ENCODE measurements at places on chromosomes 11 and 22.

GRCh38 chr11:1749395-1750351 lies 722 bp downstream of the IFITM10 start:
- H3K4me3 ChIP-seq = no peak overlapping the region
- H3K36me3 ChIP-seq = peaks cover 38% of the 10 kb centered on the region
- peak overlapping the region; percentile 5 for H3K27ac ChIP-seq
- no peaks in the 10 kb centered on the region for H3K4me1 ChIP-seq
- DNase-seq = no peak

DNA sequence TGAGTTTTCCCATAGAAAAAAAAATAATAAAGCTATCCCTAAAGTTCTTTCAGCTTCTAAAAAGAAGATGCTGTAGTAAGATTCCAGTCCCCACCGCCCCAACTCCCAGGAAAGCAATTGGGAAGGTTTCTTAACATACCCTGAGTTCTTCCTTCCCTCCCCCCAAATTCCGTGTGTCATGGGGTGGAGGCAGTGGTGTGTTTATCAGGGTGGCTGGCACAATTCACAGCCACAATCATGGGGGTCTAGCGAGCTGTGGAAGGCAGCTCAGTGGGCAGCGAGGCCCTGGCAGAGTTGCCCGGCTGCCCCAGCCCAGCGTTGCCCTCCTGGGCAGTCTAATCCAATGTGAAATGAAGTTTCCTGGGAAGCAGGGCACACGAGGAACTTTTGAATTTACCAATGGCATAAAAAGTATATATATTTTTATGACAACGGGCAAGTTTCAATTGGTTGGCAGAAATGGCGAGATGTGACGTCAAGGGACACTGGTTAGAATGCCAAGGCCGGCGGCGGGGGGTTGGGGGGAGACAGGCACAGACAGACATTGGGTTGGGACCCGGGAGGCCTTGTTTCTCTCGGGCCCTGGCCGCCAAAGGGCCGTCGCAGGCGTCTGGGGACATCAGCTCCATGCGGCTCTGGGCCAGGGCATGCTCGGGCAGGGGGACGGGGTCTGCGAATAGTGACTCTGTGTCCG lies 80.7 kb upstream of the PPARA start:
- peak overlapping the region; percentile 64 for H3K4me3 ChIP-seq
- peaks cover 30% of the 10 kb centered on the region for H3K36me3 ChIP-seq
- peaks cover 40% of the 10 kb centered on the region for H3K4me1 ChIP-seq

- H3K36me3 ChIP-seq = no peaks in the 10 kb centered on the region
- no peak overlapping the region for H3K27ac ChIP-seq
- H3K4me3 ChIP-seq = no peak overlapping the region
- no peaks in the 10 kb centered on the region for H3K4me1 ChIP-seq
- no peak for DNase-seq
Observed at GRCh38 chr11:86052693-86053641, 15.9 kb downstream of the PICALM start.

- H3K4me1 ChIP-seq = peaks cover 11% of the 10 kb centered on the region
- no peaks in the 10 kb centered on the region for H3K36me3 ChIP-seq
- DNase-seq = no peak
- H3K4me3 ChIP-seq = no peak overlapping the region
- H3K27ac ChIP-seq = no peak overlapping the region
Observed at GRCh38 chr11:96137373-96137772, 205.6 kb downstream of the MAML2 start.

DNA sequence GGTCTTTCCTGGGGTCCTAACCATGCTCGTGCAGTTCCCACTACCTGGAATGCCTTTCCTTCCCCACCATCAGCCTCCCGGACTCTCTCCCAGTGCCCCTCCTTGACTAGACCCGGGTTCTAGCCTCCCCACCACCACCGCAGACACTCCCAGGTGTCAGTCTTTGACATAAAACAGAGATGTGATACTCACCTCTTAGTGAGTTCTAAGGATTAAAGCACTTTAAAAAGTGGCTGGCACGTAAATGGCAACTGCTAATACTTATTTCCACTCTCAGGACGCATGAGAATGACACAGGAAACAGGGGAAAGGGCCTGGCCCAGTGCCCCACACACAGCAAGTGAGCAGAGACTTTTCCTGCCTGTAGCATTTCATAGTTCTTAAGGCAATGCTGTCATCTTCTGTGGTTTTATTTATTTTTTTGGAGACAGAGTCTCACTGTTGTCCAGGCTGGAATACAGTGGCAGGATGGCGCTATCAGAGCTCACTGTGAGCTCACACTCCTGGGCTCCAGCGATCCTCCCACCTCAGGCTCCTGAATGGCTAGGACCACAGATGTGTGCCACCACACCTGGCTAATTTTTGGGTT lies 1.9 kb upstream of the SLC25A45 start:
- H3K27me3 ChIP-seq = no peaks in the 10 kb centered on the region
- H3K4me1 ChIP-seq = peaks cover 84% of the 10 kb centered on the region
- no peak overlapping the region for H3K4me3 ChIP-seq
- no peak for DNase-seq
